ENCODE measurements at places on chromosomes 16 and 17.
A peak's percentile ranks its signal among the peaks of the same experiment; 100 is the strongest.

- DNase-seq: no peak
These were observed 38.7 kb downstream of the SREBF1 start for GRCh38 chr17:17798010-17798556.

DNA sequence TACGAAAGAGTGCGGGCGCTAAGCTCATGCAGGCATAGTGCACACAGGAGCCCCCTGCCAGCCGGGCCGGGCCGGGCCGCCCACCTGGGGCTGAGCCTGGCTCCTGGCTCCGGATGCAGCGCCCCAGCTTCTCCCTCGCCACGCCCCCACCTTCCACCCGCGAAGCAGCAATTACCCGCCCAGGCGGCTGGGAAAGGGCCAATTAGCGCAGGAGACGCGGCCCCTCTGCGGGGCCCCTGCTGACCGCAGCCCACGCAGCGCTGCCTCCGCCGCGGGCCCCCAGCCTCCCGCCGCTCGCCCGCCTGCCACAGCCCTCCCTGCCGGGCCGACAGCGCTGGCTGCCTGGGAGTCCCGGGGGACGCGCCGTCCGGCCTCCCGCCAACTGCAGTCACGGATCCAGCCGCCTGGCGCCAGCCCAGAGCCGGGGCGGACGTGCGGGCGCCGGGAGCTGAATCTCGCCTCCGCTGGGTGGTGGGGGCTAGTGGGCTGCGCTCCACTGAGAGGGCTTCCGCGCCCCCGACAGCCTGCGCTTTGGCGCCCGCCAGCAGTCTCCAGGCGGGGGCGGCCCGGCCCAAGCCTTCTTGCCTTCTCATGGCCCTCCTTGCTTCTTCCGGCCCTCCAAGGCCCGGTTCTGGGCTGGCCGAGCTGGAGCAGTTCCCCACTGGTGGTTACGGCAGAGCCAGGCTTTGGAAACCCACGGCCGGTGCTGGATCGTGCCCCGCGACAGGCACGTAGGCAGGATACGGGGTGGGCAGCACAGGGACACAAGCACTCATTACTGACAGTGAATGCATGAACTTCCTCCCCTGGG is 14.9 kb upstream of the CBFB start:
- DNase-seq: peak; percentile 77

DNA sequence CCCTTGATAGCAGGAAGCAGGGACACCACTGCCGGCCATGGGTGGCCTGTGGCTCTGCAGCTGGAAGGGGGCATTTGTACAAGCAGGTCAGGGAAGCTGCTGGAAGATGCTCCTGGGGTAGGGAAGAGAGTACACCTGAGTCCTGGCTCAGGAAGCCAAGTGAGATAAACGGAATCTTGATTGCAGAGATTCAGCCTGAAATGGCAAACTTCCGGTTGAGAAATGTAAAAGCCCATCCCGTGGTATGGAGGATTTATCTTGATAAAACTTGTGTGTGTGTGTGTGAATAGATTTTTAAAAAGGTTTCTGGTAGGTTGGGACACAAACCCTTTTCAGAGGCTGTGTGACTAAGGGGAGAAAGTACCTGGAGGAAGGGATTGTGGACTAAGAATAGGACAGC is 29.6 kb downstream of the C17orf100 start:
- no peak for DNase-seq

DNA sequence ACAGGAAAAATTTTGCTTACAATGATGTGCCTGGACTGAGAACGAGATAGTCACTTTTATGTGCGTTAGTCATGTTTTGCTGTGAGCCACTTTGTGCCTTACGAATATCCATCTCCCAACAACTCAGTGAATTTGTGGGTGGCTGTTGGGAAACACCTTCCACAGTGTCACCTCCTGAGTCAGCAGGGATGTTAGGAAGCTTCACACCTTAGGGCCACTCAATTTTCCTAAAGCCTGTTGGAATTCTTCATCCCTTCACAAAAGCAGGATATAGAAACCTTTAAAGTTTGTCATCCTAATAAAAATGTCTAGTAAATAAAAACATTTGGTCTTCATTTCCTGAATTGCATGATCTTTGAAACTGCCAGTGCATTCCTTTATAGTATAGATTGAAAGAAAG is 4.3 kb upstream of the KRTAP3-1 start:
- no peak for DNase-seq

- DNase-seq: no peak
These were observed 207.8 kb downstream of the SHISA9 start for GRCh38 chr16:13109171-13109570.

- no peak for DNase-seq
These were observed 62.0 kb downstream of the RPH3AL start for GRCh38 chr17:290626-291025.

DNA sequence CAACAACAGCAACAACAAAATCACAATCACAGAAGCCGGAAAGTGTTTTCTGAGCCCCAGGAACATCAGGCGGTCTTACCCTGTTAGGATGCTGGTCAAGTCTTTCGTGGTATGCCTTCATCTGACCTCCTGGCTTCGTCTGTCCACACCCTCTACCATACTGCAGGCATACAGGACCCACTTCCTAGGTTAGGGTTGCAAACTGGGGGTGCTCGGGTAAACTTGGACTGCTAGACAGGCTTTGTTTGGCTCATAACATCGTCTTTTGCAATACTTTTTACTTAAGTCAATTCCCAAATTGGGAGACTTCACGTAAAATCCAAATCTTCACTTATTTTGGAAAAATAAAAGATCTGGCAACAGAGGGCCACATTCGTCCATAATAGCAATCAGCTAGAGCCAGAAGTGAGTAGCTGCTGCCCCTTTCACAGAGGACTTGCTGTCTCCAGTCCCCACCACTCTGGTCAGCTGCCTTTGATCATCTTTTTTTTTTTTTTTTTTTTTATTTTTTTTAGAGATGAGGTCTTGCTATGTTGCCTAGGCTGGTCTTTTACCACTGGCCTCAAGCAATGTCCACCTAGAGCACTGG is 30.0 kb downstream of the CHD9 start:
- no peak for DNase-seq

DNA sequence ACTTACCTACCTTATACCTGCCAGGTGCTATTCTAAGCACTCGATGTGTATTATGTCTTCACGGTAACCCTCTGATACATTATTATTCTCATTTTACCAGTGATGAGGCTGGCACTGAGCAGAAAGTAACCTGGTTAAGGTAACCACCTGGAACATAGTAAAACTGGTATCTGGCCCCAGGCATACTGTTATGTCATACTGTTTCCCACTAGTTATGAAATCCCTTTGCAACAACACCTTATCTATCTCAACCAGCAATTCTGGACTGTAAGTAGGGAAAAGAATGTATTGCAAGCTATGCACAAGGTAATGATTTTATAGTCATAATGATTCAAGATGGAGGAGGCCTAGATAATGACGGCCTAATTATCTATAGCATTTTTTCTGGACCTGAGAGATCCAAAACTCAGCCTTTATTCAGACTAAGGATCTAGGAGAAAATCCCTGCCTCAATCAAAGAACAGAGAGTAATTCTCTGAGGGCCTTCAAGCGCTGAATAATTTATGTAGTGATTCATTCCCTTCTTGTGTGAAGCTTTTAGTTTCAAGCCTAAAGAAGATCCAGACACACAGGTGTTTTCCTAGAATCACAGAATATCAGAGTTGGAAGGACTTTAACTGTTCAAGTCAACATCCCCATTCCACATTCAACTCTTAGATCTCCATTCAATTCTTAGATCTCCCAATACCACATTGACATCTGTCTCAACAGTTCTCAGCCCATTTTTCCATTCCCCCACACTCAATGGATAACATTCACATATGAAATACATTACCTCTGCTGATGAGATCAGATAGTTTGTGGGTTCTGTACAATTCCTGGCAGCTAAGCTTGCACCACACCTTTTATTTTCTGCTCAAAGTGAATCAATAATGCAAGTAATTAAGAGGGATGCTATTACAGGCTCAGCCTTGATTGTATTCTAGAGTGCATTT is 14.9 kb upstream of the MMD start:
- no peak for DNase-seq

- peak; percentile 48 for DNase-seq
These were observed 42.5 kb downstream of the IL21R start for GRCh38 chr16:27444470-27444869.

DNA sequence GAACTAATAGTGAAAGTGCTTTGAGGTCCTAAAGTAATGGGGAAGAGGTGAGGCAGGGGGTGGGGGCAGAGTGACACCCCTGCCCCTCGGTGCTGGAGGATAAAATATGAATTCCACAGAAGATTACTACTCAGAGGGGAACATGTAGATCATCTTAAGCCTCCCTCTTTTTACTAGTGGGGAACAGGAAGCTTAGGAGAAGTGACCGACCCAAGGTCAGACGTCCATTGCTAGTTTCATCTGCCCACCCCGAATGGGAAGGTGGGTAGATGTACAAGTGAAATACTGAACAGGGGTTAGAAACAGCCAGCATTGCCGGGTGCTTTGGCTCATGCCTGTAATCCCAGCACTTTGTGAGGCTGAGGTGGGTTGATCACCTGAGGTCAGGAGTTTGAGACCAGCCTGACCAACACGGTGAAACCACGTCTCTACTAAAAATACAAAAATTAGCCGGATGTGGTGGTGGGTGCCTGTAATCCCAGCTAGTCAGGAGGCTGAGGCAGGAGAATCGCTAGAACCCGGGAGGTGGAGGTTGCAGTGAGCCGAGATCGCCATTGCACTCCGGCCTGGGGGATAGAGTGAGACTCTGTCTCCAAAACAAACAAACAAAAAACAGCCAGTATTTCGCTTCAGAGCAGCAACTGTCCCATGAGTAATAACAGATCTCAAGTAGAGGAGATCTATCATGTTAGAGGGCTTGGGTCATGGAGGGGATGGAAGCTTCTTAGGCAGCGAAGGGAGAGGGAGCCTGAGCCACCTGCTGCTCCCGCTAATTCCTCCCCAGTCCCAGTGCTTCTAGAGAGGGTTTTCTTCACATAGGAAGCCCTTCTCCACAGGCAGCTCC is 1.2 kb upstream of the NR1D1 start:
- DNase-seq: no peak

- no peak for DNase-seq
These were observed 138.6 kb downstream of the CDH11 start for GRCh38 chr16:64983231-64983630.

DNA sequence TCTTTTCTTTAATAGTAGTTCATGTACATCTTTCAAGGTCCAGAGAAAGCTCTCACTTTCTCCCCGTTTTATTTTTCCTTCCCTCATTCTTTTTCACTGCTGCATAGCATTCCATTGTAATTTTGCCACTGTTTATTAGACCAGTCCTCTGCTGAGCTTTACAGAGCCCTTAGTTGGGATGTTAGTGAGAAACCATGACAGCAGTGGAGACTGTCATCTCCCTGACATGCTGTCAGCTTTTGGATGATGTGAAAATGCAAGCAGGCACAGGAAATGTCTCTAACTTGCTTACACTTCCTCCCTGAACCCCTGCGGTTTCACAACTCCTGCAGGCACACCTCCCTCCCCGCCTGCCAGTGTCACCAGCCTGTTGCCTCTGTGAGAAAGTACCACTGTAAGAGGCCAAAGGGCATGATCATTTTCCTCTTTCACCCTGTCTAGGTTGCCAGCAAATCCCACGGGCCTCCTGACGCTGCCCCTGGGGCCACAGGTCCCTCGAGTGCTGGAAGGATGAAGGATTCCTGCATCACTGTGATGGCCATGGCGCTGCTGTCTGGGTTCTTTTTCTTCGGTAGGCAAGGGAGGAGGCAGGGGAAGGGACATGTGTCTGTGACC is at the start of gene ITGAL:
Gene ITGAL, plus strand, starts transcription at position 415 of the 615 bp plus-strand sequence. Its CDS starts 96 bp downstream, at position 511.
- DNase-seq: no peak

GRCh38 chr17:68587847-68588246 is 13.3 kb downstream of the FAM20A start:
- DNase-seq: no peak

- DNase-seq: no peak
These were observed at the start of gene NAGS for GRCh38 chr17:44004077-44004760. Gene NAGS, plus strand, starts transcription at chr17:44004622. Its CDS starts 42 bp downstream, at chr17:44004664.

All from suprapubic skin (tissue), 4 donors.